ENCODE measurements at places on chromosomes 3 and 15.
A peak's percentile ranks its signal among the peaks of the same experiment; 100 is the strongest.

DNA sequence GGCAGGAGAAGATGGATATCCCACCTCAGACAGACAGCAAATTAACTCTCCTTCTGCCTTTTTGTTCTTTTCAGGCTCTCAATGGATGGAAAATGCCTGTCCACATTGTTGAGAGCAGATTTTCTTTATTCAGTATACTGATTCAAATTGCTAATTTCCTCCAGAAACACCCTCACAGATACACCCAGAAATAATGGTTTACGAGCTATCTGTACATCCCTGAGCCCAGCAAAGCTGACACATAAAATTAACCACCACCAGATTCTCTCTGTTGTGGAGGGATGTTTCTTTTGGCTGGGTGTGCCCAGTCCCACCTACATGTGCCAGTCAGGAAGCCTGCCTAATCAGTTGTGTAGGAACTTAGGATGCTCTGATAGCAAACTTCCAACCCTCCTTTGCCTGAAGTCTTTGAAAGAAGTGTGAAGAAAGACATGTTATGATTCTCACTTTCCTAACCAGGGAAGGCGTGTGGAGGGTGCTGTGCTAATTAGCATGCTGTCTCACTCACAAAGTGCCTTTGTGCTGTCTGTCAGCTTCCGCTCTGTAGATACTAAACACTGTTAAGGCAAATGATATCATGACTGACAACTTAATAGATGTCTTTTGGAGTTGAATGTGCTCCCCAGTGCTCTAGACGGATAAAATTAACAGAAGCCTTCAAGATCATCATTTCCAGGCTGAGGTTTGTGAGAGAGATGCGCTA, 208.5 kb downstream of the CLSTN2 start:
- no peak for DNase-seq

- no peak for DNase-seq
Observed at GRCh38 chr3:132983143-132983770, 54.9 kb upstream of the TMEM108 start.

DNA sequence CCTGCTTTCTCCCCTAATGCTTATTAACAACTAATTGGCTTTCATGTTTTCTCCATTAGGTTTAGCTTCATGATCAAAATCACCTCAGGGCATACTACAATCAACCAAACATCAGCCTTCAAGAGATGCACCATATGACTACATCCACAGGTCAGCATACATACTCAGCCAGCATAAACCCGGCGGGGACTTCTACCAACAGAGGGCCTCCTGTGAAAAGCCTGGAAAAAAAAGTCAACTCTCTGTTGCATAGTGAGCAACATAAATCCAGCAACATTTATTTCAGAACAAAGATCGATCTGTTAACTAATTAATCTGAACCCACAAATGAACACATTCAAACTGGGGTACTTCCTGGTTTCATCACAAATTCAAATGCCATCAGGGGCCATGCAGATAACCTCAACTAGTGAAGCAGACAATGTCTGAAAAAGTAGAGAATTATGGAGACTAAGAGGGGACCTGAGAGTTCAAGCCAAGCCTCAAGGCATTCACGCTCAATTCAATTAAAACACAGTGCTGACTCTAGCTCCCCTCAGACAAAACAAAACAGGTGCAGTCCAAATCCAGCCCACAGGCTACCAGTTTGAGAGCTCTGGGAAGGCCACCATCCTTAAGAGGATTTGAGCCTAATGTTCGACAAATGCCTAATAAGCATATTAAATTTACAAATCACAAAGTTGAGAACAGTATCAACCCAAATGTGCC, 124.5 kb downstream of the MAGI1 start:
- no peak for DNase-seq

DNA sequence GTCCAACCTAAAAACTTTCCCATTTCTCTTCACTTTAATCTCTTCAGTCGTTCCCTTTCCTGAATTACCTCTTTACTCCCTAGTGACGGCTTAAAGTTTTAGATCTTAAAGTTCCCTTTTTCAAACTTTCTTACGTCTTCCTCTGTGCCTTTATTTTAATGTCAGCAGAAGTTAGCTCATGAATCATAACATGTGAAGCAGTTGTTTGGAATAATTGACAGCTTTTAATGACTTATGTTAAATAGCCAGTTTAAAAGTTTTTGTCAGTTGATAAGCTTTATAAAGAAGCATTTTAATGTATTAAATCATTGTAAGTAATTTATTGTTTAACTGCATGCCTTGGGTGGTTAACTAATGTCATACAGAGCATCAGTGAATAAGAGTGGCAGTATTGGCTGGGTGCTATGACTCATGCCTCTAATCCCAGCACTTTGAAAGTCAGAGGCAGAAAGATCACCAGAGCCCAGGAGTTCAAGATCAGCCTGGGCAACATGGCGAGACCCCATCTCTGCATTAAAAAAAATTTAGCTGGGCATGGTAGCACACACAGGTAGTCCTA, 33.9 kb downstream of the PIK3CA start:
- no peak for DNase-seq

- no peak for DNase-seq
Observed at GRCh38 chr3:187025656-187026316, 95.5 kb downstream of the ST6GAL1 start.

- DNase-seq: no peak
Observed at GRCh38 chr3:31038086-31038739, 143.8 kb upstream of the GADL1 start.

DNA sequence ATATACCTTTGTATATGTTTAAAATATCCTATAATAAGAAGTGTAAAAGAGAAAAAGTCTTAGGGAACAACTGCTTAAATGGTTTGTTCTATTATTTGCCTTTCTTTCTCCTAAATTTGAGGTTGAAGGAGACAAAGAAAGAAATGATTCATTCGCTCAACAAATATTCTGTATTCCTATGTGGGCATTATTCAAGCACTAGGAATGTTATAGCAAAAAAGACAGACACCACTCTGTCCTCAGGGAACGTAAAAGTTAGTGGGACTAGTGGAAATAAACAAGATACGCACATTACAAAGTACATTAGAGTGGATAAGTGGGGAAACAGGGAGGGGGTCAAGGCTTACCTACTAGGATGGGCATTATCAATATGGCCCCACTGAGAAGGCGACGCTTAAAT, 332.2 kb downstream of the LPP start:
- DNase-seq: no peak

DNA sequence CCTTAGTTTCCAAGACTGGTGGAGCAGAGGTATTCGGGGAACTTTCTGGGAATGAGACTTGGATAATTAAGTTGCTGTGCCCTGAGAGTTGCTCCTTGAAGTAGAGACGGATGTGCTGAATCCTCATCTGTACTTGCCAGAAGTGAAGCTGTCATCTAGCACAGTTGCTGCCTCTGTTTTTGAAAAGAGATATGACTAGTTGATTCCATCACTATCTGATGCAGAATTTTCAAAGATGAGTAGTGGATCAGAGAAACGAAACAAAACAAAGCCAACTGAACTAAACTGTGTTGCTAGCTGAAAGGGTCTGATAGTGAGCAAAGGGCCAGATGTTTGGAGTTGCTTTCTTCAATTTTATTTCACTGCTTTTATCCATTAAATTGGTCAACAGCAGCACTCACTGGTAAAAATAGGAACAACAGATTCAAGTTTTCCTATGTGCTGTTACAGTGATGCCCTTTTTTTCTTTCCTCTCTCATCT, 52.7 kb downstream of the MITF start:
- no peak for DNase-seq

- peak; percentile 18 for DNase-seq
Observed at GRCh38 chr15:58070801-58071418, 5.4 kb upstream of the ALDH1A2 start.

DNA sequence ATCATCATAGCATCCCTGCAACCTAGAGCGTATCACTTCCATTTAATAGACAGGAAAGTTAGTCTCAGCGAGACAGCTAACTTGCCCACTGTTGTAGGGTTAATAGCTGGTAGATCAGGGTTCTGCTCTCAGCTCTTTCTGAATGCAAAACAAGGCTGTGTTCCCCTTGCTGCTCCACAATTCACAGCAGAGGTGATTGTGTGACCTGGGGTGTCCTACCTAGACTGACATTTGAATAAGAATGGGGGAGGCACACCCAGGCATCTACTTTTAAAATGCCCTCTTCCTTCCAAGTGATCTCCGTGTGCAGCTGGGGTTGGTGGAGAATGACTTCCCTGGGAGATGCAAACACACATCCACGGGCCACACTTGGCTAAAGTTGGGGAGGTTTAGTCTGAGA, 43.0 kb upstream of the CACNA2D3 start:
- DNase-seq: no peak

- DNase-seq: no peak
Observed at GRCh38 chr15:57932348-57932747, 133.2 kb downstream of the ALDH1A2 start.

DNA sequence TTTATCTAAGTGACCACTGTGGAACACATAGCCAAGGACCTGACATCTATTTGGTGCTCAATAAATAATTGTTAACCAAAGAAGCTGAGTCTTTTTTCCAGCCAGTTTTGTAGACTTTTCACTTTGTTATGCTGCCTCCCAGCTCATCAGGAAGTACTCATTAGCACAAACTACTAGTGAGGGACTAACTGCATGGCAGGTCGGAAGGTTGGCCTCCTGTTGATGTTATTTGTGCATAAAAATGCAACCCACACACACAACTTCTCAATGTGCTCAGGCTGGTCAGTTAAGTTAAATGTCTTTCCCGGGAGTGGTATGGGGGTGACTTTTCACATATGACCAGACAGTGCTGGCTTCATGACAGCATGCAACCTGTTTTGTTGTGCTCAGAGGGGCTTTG, 263.0 kb upstream of the TOPAZ1 start:
- DNase-seq: no peak

GRCh38 chr15:56794165-56794552, 60.9 kb upstream of the ZNF280D start:
- DNase-seq: no peak

- peak; percentile 58 for DNase-seq
Observed at GRCh38 chr3:169931747-169932520, 20.6 kb downstream of the SAMD7 start.

- no peak for DNase-seq
Observed at GRCh38 chr3:156702367-156702766, 28.0 kb downstream of the TIPARP start.

Data from CD4-positive, alpha-beta T cell treated with Interleukin-15 for 1 hour (primary cell).